ENCODE measurements at places on chromosomes 12 and 14. TPM values are rescaled to one million over a fixed set of nuclear protein-coding genes. Genes with fewer than 3 reads are reported as not detected.
A peak's percentile ranks its signal among the peaks of the same experiment; 100 is the strongest.

SPRING1 gene
- total RNA-seq = 20.9 TPM

DNA sequence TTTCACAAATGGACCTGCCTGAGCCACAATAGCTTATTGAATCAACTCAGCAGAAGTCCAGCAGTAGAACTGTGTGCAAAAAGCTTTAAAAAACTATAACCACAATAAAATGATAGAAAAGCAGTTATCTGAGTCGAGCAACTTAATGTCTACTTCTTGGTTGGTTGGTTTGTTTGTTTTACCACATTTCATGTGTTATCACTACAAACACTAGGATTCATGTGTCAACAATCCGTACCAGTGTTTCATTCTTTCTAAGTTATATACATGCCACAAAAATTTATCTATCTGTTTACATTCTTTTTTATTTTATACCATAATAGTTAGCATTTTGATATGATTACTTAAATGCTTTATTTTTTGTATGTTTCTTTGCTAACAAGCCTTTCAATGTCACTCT lies 339.0 kb downstream of the KCNH5 start:
- no peak for DNase-seq

- DNase-seq = no peak
These were observed 4.7 kb upstream of the PPP2R5E start for GRCh38 chr14:63547798-63548335.

GRCh38 chr12:129096184-129096583 lies 242.9 kb downstream of the GLT1D1 start:
- DNase-seq = no peak

DNA sequence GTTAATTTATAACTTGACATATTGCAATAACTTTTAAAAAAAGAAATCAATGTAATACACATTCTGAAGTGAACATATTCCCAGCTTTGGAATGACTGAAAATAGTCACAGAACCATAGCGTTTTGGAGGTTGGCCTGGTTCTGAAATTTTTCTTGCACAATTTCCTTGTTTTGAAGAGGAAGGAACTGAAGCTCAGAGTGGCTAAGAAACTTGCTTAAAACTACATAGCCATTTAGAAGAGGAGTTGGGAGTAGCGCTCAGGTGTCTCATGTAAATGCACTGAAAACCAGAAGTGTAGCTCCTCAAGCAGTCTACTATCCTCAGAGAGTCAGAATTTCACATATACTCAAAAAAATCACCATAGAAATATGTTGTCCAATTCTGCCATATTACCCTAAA lies 41.2 kb downstream of the SLC38A1 start:
- DNase-seq = no peak

- peak; percentile 66 for DNase-seq
These were observed 54.3 kb upstream of the PPP2R5C start for GRCh38 chr14:101707068-101707842.
